IMR-90 (cell line): ENCODE measurements at places on chromosomes 2 and 18. TPM values are rescaled to one million over a fixed set of nuclear protein-coding genes. Genes with fewer than 3 reads are reported as not detected.

DNA sequence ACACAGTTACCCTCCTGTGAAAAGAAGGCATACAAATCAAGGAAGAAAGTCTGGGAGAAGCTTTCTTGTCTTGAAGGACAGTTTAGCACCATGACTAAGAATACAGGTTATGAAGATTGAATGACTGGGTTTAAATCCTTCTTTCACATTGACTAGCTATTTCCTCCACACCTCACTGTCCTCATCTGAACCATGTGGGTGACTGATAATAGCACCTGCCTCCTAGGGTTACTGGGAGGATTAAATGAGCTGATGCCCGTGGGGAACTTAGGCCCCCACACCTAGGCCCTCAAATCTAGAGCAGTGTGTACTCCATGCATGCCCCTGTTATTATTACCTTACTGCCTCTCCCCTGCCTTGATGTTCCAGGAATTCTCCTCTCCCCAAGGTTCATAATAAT, 202.9 kb downstream of the FBXO15 start:
- no peak for DNase-seq

- peak; percentile 65 for DNase-seq
These were observed 510.3 kb downstream of the PLCL1 start for GRCh38 chr2:198314559-198315153.

- DNase-seq = no peak
These were observed 1296.7 kb downstream of the SUCLG1 start for GRCh38 chr2:83162421-83162820.

DNA sequence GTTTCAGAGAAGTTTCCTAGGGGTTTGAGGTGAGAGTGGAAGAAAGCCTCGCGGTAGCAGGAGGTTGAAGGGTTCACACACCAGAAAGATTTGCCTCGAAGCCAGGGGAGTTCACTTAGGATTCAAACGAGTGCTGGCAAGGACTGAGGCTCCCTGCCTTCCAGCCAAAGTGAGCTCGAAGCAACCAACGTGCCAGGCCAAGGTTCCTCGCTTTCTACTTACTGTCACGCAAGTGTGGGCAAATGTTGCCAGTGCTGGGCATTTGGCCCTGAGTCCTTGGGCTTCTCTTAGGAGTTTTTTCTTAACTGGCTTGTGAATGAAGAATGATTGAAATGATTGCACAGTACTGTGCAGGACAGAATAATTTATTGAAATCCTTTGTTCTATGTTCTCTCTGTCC, 53.6 kb downstream of the TMEM178A start:
- no peak for DNase-seq

GRCh38 chr2:235064976-235065375, 113.2 kb downstream of the SH3BP4 start:
- DNase-seq = no peak

DNA sequence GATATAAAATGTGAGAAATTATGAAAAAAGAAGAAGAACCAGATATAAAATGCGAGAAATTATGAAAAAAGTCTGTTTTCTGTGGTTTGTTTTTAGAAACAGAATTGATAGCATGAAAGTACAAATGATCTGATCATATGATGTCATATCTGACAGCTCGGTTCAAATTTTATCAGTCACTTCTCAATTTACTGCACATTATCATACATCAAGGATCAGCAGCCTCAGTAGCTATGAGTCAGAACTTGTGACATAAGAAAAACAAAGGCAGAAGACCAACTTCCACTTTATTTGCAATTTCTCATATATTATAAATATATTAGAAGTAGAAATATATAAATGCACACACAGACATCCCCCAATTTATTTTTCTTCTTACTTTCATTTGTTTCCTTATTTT, 634.0 kb downstream of the LRP1B start:
- DNase-seq = peak; percentile 19

DNA sequence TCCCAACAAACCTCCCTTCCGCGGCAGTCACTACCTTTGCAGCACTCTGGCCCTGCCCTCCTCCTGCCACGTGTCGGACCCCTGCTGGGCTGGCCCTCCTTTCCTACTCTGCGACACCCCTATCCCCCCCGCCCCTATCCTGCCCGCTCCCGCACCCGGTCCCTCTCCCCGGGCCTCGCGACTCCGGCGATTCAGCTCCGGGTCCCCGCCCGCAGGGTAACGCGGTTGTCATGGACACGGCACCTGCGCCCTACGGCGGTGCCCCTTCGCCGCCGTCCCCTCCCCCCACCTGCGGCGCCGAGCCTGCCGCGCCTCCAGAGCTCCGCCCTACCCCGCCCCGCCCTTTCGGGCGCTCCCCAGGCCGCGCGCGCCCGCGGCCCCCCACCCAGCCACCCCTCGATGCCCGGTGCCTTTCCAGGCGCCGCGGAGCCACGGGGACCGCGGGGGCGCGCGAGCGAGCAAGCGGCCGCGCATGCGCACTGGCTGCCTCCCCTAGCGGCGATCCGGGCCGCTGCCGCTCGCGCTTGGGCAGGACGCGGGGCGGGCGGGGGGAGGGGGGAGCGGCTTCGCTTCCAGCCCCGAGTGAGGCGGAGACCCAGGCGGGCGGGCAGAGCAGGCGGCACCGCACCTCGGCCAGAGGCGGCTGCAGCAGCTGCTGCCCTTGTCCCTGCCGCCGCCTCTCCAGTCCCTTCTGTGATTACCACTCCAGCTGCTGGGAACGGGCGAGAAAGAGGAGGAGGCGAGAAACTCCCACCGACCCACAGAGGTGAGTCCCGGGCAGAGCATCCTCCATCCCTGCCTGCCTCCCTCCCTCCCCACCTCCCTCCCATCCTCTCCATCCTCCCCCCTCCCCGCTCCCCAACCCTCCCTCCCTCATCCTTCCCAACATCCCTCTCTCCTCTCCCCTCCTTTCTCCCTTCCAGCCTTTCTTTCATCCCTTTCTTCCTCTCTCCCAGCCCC, at the start of gene CTNNA2:
Gene CTNNA2 (plus strand): TSS at position 610 of the 960 bp plus-strand sequence.
- no peak for DNase-seq

DNA sequence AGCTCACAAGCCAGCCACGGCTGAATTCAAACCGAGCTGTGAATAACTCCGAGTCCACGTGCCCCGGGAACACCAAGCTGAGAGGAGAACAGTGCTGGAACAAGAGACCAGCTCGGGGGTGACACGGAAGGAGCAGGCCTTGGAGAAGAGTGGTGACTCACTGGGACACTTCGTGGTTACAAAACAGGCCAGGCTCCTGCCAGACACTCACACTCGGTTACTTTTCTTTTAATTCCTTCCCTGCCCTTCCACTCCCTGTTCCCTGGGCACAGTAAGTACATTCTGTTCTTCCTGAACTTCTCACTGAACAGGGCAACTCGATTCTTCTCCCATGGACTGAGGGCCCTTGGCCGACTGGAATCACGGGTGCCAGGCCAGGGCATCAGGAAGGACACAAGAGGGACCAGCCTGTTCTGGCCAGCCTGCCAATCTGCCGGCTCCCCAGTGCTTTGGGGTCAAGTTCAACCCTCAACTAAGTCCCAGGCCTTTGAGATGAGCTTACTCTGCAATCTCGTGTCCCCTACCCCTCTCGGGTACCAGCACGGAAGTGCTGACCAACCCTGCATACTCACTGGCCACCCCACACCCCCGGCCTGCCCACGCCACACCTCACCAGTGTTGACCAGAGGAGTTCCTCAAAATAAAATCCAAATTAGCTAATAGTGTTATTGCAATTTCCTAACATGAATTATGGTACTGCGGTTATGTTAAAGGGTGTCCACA, 87.5 kb downstream of the TFCP2L1 start:
- peak; percentile 35 for DNase-seq

DNA sequence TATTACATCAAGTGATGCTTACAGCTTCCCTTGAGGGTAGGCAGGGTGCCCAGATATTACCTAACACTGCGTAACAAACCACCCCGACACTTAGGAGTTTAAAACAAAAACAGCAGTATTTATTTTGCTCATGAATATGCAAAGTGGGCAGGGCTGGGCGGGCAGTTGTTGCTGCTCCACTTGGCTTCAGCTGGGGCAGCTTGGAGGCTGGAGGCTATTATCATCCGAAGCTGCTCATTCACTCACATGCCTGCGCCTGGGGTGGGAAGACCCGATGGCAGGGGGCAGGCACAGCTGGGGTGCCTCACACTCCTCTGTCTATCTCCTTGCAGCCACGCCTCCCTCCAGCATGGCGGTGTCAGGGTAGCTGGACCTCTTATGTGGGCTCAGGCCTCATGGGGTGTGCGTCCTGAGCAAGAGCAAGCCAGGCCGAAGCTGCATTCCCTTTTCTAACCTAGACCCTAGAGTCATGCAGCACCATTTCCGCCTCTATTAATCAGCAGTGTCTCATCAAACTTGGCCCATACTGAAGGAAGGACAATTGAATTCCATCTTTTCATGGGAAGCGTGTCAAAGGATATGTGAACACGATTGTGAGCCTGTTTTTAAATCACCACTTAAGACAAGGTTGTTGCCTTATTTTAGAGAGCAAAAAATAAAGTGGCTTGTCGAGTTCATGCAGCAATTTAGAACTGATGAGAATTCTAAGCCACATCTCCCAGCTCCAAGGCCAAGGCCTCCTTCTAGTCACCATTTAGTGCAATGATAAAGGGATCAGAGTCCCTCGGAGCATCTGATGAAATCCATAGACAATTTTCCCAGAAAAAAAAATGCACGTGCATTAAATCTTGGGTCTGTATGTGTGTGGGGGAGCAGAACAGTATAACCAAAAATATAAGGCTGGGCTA, 54.9 kb downstream of the SDC1 start:
- DNase-seq = no peak

- DNase-seq = peak; percentile 93
These were observed 20.3 kb downstream of the TBR1 start for GRCh38 chr2:161436411-161436810.

DNA sequence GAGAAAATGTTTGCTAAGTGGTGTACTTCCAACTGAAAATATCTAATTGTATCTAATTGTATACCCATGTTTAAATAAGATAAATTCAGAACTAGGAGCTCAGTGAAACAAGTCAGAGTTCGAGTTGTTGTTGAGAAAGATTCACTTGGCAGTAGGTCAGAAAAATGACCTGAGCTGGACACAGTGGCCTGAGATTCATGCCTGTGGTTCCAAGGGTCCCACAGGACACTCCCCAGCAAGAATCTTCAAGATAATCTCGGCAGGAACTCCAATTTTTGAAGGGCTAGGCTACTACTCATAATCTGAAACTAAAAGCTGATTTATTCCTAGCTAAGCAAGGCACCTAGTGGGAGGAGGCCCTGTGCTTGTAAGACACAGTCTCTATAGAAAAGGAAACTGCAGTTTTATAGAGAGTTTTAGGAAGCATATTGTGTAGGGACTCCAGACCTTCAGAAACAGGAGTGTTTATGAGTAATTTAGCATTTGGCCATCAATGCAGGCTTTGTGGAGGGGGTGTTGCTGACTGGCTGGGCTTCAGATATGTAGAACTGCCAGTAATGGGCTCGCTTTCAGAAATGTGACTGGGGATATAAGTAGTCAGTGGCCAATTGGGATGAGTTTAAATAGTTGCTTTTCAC, 43.2 kb downstream of the SP140 start:
- DNase-seq = peak; percentile 1

DNA sequence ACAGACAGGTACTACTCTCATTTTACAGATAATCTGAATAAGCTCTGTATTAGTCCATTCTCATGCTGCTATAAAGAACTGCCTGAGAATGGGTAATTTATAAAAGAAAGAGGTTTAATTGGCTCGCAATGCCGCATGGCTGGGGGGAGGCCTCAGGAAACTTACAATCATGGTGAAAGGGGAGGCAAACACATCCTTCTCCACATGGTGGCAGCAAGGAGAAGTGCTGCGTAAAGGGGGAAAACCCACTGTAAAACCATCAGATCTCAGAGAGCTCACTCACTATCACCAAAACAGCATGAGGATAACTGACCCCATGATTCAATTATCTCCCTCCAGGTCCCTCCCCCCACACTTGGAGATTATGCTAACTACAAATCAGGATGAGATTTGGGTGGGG, 254.4 kb downstream of the KCNE4 start:
- DNase-seq = peak; percentile 49

GRCh38 chr2:121237336-121237979, 47.5 kb downstream of the TFCP2L1 start:
- no peak for DNase-seq

DNA sequence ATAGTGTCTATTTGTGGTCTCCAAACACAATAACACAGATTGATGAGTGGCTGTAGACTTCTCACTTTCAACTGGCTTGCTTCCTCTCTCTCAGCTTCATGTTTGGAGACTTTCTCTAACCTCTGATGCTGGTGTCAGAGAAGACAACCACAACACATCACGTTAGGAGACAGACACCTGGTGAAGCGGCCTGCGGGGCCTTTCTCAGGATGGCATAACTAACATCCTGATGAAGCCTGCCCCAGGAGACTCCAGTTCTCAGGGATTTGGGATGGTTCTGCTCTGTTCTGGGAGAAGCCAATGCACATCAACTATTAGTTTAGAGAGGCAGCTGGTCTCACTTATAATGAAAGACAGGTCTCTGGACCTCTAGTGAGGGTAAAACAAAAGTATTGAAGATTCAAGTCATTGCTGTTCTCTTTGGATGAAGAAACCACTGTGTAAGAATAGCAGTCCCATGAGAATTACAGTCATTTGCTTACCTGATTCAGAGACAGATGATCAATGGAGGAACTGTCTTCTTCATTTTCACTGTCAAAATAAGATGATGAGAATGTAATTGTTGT, 2.0 kb downstream of the IL1A start:
- no peak for DNase-seq

DNA sequence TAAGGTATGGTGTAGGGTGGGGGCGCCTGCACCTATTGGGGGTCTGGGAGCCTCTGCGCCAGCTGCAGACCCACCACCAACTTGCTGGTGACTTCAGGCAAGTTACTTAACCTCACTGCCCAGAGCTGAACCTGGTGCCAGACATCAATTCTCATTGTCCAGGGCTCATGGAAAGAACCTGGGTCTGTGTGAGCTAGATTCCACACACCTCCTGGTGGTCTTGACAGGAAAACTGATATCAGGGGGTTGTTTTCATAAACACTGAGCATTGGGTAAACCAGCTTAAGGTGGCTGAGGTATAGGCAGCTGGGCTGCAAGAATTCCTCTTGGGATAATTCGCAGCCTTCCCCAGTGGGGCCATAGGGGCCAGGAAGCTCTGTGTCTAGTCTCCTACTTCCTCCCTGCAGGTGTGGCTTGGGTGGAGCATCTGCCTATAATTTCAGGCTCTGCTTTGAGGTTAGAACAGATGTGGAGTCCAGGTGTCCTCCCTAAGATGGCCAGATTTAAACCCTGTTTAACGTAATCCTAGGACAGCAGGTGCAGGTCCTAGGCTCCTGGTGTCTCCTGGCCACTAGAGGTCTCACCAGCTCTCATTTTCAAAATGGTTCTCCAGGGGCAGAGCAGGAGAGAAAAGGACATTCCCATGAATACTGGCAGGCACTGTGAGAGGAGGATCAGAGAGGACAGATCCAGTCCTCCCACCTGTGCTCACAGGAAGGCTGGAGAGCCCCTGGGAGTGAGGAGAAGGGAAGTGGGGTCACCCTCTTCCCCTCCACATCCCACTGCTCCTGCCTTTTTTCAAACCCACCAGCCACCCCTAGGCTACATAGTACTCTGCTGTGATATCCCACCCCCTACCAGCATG, 100.4 kb upstream of the SMAD2 start:
- peak; percentile 34 for DNase-seq

- peak; percentile 34 for DNase-seq
These were observed 130.0 kb downstream of the ARL4C start for GRCh38 chr2:234366891-234367290.

Gene IL37
- total RNA-seq = not detected in 2 replicates

Gene SFTPB
- not detected in 2 replicates for total RNA-seq

Gene EFR3B
- 0.90 and 1.1 TPM in 2 replicates for total RNA-seq

Gene HTR2B
- 0.56 and 0.72 TPM in 2 replicates for total RNA-seq

Gene TMEM163
- total RNA-seq = not detected in 2 replicates
